Posterior vena cava (tissue), 2 donors: ENCODE measurements at places on chromosomes 2 and 18. TPM values are rescaled to one million over a fixed set of nuclear protein-coding genes. Genes with fewer than 3 reads are reported as not detected.

VIT gene
- 16.2 TPM for total RNA-seq

NCL gene
- 448 TPM for total RNA-seq

ANKRD30B gene
- total RNA-seq: not detected

CHRND gene
- total RNA-seq: not detected

GPR45 gene
- not detected for total RNA-seq

SNX17 gene
- 85.3 TPM for total RNA-seq

MYOM1 gene
- 42.1 TPM for total RNA-seq

KLHL41 gene
- total RNA-seq: 1.1 TPM

GRCh38 chr2:3580449-3580848 lies 5.4 kb downstream of the RPS7 start:
- no peak for DNase-seq

GRCh38 chr2:188979187-188980114 lies 5.3 kb downstream of the COL3A1 start:
- no peak for DNase-seq

GRCh38 chr2:59691518-59692190 lies 861.8 kb downstream of the BCL11A start:
- no peak for DNase-seq

- DNase-seq: no peak
Measured at GRCh38 chr2:159880729-159881128, 82.7 kb upstream of the CD302 start.

GRCh38 chr2:54709336-54709809 lies 14.1 kb upstream of the EML6 start:
- DNase-seq: no peak

DNA sequence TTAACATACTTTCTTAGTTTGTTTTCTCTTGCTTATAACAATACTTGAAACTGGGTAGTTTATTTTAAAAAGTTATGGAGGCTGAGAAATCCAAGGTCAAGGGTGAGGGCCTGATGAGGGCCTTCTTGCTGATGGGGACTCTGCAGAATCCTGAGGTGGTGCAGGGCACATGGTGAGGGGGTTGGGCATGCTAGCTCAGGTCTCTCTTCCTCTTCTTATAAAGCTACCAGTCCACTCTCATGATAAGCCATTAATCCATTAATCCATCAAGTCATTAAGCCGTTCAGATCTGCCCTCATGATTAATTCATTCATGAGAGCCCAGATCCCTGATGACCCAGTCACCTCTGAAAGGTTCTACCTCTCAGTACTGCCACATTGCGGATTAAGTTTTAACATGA lies 21.4 kb downstream of the ALMS1 start:
- DNase-seq: no peak

GRCh38 chr2:166233244-166233643 lies 105.4 kb upstream of the SCN1A start:
- DNase-seq: no peak
